Activated naive CD4-positive, alpha-beta T cell (primary cell): ENCODE measurements at places on chromosomes 7 and 10.

DNA sequence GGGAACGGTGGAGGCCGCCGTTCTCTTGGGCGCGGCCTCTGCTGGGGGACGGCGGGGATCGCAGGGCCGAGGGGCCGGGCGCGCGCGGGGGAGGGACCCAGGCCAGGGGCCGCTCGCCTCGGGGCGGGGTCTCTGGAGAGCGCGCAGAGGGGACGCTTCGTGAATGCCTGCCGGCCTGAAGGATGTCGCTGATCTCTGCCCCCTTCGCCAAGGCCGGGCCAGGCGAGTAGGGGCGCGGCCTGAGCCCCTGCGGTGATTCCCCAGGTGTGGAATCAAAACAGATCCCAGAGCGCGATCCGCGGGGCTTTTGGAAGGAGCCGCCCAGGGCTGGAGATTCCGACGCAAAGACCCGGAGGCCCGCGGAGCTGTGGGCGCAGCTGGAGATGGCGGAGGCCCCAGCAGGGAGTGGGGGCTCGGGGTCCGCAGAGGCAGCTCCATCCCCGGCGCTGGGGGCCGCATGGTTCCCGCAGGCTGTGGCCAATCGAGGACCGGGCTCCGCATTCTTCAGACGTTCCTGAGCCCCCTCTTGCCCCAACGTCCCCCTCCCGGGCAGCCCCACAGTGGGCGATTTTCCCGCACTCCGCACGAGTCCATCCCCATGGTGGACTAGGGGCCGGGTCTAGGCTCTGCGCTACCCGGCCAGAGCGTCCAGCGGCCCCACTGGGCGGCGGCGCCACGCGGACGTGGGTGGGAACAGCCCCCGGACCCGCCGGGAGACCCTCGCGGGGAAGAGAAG lies 166.0 kb downstream of the ACTR3B start:
- no peak for DNase-seq

DNA sequence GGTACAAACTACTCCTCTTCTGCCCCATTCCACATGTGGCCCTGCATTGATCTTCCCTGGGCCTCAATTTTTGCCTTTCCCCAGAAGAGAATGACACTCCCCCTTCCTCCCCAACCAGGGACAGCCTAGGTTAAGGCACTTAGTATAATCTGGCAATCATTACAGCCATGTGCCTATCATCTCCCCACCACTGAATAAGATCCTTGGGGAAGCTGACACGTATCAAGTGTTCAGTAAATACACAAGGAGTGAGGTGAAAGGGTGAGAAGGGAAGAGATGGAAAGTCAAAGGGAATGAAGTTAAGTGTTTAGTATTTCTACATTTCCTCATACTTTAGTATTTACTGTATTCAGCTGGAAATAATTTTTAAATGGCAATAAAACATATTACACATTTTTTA lies 31.9 kb downstream of the FBXW4 start:
- no peak for DNase-seq

DNA sequence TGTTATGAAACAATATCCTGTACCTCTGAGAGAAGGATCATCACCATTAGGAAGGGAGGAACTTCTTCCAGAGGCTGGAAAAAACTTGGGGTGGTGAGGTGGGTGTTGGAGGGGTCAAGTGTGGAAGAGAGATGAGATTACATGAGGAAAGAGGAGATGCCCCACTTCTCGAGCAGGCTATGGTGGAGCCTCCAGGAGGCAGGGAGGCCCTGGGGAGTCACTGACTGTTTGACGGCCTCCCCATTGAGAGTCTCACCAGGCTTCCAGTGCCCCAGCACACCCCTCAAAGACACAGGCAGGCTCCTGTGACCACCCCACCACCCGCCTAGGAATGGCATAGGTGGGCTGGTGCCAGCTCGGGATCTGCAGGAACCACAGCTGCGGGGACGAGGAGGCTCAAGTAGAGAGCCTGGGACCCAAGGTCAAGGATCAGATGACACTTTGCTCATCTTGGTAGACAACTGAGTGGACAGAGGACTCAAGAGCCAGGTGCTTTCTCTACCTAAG lies 185.3 kb upstream of the GDF10 start:
- no peak for DNase-seq

DNA sequence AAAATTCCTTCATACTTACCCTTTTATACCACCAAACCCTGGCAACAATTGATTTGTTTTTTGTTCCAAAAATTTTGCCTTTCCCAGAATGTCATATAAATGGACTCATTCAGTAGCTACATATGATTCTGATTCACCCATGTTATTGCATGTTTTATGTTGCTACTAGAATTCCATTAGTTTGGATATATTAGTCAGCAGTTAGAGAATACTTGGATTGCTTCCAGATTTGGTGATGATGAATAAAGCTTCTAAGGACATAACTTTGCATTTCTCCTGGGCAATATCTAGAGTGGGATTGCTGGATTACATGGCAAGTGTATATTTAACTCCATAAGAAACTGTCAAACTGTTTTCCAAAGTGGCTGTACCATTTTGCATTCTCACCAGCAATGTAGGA lies 806.9 kb downstream of the DNAJB9 start:
- DNase-seq = no peak

GRCh38 chr7:95999481-95999880 lies 227.1 kb downstream of the DYNC1I1 start:
- DNase-seq = no peak

GRCh38 chr10:127976286-127976685 lies 69.4 kb downstream of the PTPRE start:
- no peak for DNase-seq

- no peak for DNase-seq
Measured at GRCh38 chr10:83076443-83076842, 1062.9 kb upstream of the GHITM start.

DNA sequence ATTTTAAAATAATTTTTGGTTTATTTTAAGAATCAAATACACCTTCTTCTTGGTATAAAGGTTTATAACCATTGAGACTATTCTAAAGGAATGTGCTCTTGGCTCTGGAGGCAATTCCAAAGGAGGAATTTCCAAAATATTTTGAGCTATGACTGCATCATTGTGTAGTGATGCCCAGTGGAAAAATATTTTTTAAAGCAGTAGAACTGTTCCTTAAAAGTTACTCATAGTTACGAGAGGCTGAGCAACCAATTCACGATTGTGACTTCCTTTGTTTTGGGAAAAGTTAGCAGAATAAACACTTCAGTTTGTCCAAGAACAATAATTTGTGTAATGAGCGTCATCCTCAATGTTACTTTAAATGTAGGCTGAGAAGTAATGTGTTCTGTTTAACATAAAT lies 233.6 kb downstream of the BAMBI start:
- no peak for DNase-seq

- DNase-seq = no peak
Measured at GRCh38 chr7:141301544-141301943, 227.7 kb downstream of the TMEM178B start.

- DNase-seq = peak; percentile 28
Measured at GRCh38 chr7:8125680-8126444, 136.1 kb downstream of the ICA1 start.
